ENCODE measurements at places on chromosomes 1 and 21. TPM values are rescaled to one million over a fixed set of nuclear protein-coding genes. Genes with fewer than 3 reads are reported as not detected.

DNA sequence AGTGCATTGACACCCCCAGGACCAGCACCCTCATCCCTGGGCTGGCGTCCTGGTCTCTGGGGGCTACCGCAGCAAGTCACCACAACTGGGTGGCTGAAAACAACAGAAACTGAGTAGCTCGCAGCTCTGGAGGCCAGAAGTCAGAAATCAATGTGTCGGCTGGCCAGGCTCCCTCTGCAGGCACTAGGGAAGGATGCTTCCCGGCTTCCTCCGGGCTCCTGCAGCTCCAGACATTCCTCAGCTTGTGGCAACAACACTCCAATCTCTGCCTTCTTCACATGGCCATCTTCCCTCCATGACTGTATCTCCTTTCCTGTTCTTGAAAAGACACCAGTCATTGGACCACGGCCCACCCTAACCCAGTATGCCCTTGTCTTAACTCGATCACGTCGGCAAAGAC is 224.2 kb downstream of the NPHP4 start:
- no peak for DNase-seq

- no peak for DNase-seq
Measured at GRCh38 chr1:65845535-65846060, 52.9 kb downstream of the PDE4B start.

- no peak for DNase-seq
Measured at GRCh38 chr1:41827991-41828570, 90.6 kb downstream of the HIVEP3 start.

The DYRK3 gene
- 8.8 TPM for total RNA-seq

The EPHA10 gene
- total RNA-seq = not detected

The SPATA6 gene
- 0.40 TPM for total RNA-seq

The BARHL2 gene
- not detected for total RNA-seq

The POLR3C gene
- total RNA-seq = 29.7 TPM

The JAM2 gene
- total RNA-seq = 0.33 TPM
